ENCODE measurements at places on chromosomes 6 and 20.

DNA sequence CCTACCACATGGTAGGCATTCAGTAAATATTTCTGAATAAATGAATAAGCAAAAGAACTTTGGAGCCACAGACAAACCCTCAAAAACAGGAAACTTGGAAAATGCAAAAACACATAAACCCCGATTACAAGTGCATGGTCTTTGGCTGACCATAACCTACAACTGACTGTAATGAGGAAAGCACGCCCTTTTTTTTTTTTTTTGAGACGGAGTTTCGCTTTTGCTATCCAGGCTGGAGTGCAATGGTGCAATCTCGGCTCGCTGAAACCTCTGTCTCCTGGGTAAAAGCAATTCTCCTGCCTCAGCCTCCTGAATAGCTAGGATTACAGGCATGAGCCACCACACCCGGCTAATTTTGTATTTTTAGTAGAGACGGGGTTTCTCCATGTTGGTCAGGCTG, 11.9 kb upstream of the LATS1 start:
- DNase-seq = no peak

DNA sequence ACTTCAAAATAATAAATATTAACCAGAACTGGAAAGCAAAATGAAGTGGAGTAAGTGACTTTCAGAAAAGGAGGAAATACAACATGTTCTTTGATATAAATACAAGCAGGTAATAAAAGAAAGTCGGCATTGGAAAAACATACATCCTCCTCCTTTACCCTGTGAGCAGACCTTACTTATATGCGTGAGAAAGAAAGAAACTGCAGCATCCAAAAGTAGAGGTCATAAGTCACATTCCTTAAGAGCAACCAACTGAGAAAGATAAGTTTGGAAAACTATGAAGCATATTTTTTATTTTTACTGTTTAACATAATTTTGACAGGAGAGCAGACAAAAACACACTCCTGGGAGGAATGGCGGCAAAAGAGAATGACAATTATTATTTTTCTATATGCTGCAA, 155.5 kb downstream of the HACE1 start:
- no peak for DNase-seq

GRCh38 chr20:59131551-59132285, 31.9 kb upstream of the ZNF831 start:
- DNase-seq = no peak

DNA sequence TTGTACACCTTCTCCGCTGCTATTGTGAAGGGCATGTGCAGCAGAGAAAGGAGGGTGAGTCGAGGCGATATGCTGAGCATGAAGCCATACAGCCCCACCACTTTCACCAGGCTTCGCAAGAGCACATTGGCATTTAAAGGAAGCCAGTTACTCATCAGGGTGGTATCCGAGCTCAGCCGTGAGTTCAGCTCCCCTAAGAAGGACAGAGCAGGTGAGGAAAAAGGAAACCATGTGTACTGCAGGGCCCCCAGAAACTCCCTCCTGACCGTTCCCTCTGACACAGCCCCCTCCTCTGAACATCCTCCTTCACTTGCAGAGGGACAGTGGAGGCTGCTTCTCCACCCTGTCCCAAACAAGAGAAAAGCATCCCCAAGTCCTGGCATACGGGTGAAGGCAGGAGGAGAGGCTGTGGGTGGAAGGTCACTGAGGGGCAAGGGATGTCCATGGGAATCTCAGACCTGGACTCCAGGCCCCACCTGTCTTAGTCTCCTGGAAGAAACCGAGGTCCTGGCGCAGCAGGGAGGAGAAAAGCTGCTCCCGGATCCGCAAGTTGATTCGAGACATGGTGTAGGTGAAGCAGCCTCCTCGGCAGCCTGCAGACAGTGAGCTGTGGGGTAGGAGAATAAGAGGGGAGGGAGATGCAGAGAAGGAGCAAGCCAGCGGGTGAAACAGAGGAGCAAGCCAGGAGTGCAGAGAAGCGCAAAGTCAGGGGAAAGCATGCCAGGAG, 3.2 kb downstream of the TAP2 start:
- DNase-seq = no peak

DNA sequence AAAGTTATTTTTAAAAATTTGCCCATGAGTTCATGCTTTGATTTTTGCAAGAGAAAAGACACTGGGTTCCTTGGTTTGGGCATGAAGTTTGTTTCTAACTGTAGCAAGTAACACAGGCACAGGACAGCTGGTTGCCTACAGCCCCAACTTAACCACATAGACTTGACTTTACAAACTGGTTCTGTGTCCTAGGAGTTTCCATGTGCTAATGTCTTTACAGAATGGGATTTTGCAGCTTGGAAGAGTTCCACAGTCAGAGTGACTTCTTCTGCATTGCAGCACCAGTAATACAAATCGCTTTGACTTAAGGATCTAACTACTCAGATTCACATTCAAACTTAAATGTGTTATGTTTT, 44.3 kb downstream of the OR2B2 start:
- DNase-seq = peak; percentile 15

DNA sequence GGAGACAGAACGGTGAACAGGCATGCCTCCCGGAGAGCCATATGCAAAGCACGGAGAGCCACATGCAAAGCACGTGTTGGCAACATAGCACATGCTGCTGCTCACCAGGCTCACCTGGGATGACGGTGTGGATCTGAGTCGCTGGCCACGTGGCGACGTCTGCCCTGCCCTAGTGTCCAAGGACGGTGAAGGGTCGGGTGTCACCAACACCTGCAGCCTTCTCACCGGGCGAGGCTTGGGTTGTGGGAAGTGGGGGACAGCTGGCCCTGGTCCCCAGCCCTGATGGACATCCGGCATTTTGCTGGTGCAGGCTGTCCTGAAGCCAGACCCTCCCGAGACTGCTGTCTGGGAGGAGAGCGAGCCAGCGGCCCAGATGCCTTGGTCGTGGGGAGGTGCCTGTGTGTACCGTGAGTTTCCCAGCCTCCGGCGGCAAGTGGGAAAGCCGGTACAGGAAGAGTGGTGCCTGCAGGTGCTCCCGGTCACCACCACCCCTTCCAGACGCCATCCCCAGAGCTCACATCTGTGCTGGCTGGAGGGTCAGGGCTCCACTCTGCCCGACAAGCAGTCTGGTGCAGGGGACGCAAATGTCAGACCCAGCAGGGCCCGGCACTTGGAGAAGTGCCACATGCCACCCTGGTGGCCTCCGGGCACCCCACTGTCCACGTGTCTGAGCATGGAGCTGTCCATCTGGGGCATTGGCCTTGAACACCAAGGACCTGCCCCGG, 5.9 kb upstream of the ADRM1 start:
- DNase-seq = no peak
